ENCODE measurements at places on chromosomes 5 and 9.

- no peak for DNase-seq
Measured at GRCh38 chr5:27208051-27208450, 169.7 kb upstream of the CDH9 start.

GRCh38 chr9:124452326-124452725 lies 2.1 kb downstream of the ADGRD2 start:
- no peak for DNase-seq

- no peak for DNase-seq
Measured at GRCh38 chr9:114958844-114959235, 28.4 kb upstream of the TNFSF8 start.

DNA sequence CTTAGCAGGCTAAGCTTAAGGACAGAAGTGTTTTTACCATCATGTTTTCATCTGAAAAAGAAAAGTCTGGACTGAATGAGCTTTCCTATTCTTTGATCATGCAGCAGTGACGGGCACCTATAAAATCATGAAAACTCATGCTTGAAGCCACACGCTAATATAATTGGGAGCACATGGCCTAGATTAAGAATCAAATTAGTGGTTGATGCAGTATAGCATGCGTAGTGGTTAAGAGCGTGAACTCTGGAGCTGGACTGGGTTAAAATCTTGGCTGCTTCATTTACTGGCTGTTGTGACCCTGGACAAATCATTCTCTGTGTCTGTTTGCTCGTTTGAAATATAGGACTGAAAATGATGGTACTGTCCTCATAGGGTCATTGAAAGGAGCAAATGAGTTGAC lies 49.9 kb upstream of the IL13 start:
- no peak for DNase-seq

GRCh38 chr5:171700318-171700912 lies 85.2 kb upstream of the SMIM23 start:
- DNase-seq = no peak

- DNase-seq = no peak
Measured at GRCh38 chr9:116189683-116190082, 36.1 kb downstream of the PAPPA start.

All from EL (cell line).